Right renal cortex interstitium (tissue), 3 donors: ENCODE measurements at places on chromosomes 3 and 15.

- DNase-seq: no peak
Measured at GRCh38 chr3:188687389-188687788, 484.4 kb upstream of the TPRG1 start.

DNA sequence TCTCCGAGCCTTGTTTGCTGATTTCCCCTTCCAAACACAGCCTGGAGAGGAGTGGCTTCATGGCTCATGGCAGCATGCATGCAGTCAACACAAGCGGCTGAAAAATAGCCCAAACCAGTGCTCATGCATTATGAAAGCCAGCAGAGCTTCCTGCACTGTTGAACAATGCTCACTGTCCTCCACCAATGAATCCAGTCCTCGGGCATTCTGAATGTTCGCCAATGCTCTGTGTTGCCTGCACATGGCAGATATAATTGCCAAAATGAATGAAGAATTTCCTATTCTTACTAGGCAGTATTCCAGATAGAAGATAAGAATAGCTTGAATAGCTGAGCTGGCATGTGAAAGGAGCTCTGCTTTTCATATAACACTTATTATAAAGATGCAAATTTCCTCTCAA lies 252.7 kb downstream of the ROBO1 start:
- no peak for DNase-seq

- DNase-seq: no peak
Measured at GRCh38 chr3:54801977-54802376, 125.9 kb downstream of the LRTM1 start.

GRCh38 chr3:37897763-37898162 lies 36.1 kb downstream of the CTDSPL start:
- no peak for DNase-seq

- no peak for DNase-seq
Measured at GRCh38 chr3:67791620-67792019, 137.2 kb upstream of the SUCLG2 start.

DNA sequence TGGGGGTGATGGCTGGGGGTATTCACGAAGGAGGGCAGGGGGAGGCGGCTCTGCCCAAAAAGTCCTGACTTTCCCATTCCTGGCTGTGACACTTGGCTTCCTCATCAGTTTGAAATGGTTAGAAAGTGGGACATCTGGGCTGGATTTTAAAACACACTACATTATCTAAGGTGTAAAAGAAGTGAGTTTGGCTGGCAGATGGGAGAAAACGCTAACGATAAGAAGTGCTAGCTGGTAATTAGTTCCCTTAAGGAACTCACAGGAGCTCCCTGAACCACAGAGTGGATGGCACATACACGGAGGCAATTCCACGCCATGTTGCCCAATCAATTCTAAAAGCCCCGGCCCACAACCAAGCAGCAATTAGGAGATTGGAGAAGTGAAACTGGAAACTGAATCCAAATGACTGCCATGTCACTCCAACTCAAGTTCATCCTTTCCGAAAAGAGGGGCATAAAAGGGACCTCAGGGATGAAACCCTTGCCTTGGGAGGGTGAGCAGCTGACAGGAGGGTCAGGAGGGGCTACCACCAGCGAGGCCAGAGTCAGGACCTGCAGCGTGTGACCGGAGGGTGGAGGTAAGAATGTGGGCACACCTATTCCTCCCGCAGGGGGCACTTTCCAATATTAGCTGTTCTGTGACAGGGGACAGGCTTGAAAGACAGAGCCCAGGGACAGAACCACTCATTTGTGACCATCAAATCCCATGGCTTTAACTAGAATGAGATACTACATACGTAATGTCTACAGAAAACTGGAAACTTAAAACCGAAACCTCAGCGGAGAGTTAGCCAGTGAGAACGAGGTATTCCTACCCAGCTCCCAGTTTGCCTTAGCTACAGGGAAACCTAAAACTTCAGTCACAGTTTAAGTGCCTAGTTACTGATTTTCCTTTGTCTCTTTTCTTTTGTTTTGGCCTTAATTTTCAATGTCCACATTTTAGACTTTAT lies 95.3 kb upstream of the OXTR start:
- DNase-seq: peak; percentile 43

DNA sequence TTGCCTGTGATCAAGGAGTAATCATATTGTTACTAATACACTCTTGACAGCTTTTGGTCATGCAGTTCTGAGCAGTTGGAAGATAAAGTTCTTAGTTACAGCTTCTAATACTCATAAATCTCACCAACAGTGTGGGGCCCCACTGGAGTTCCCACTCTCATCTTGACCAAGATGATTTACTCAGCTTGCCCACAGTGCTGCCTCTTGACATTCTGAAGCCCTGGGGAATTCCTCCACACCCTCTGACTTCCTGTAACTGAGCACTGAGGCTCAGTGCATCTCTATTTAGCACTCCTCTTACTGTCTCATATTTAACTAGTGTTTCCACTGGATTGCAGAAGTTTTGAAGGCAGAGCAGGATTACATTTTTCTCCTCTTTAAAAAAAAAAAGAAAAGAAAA lies 1.9 kb upstream of the ARL6IP5 start:
- no peak for DNase-seq
